ENCODE measurements at places on chromosomes 1 and 21.
A peak's percentile ranks its signal among the peaks of the same experiment; 100 is the strongest.

GRCh38 chr21:46113497-46114176 lies 15.7 kb downstream of the COL6A2 start:
- no peak for DNase-seq

DNA sequence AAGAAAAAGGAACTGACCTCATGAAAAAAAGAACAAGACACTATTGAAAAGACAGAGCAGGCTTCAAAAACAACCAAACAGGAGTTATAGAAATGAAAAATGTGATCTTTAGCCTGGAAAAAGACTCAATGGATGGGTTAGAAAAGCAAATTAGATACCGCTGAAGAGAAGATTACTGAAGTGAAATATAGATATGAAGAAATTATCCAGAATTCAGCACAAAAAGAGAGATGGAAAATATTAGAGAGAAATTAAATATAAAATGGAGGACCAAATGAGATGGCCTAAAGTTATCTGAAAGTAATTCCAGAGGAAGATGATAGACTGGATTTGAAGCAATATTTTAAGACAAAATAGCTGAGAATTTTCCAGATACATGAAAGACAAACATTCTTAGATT lies 63.0 kb downstream of the SLC37A1 start:
- DNase-seq = no peak

GRCh38 chr1:152179566-152179965 lies 20.5 kb upstream of the RPTN start:
- no peak for DNase-seq

DNA sequence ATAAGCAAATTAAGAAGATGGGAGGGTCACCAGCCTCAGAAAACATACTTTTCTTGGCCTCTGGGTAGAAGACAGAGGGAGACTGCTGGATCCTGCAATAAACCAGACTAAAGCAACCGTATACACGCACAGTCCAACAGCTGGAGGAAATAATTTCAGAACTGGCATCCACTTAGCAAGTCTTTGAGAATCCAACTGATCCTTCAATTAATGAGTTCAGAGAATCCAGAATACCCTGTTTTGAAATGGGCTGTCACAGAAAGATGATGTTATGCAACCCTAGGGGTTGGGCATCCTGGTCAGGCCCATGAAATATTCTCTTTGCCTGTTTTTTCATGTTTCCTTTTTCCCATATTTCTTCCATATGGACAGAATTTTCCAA lies 134.0 kb upstream of the MAGI3 start:
- DNase-seq = no peak

GRCh38 chr1:232226197-232226712 lies 403.7 kb downstream of the SIPA1L2 start:
- DNase-seq = peak; percentile 14

DNA sequence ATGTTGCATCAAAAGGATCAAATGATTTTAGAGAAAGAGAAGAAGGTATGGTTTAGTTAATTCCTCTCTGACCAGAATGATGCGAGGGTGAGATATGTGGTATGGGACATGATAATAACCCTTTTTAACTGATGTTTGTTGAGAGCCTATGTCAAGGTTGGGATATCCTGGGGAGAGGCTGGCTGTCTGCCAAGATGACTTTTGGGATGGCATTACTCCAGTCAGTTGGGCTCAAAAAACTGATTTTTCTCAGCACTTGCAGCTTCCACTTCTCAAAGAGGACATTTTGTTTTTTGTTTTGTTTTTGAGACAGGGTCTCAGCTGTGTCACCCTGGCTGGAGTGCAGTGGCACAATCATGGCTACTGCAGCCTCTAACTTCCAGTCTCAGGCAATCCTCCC lies 17.7 kb upstream of the STX12 start:
- DNase-seq = no peak

- DNase-seq = no peak
Measured at GRCh38 chr21:45404730-45405270, at the start of gene COL18A1. Gene COL18A1, plus strand, starts transcription at chr21:45405165. Its CDS starts 66 bp downstream, at chr21:45405231.

DNA sequence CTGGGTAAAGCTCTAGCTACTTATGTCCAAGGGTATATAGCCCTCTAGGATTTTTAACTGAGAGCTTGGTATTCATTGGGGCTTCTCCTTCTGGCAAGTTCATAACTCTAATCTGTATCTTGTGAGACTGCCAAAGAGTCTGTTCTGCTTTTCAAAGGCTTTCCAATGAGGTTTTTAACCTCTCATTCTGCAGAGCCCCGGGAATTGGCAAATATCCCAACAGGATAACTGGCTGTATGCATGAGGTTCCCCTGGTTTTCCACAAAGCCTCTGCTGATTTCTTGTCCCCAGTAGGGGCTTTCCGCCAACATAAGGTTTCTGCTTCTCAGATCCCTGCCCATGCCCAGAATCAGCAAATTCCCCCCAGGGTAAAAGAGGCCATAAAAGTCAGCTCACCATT lies 40.9 kb downstream of the RPL5 start:
- no peak for DNase-seq

- no peak for DNase-seq
Measured at GRCh38 chr1:107467286-107467685, 326.4 kb downstream of the NTNG1 start.

- DNase-seq = no peak
Measured at GRCh38 chr1:160797271-160797709, 1.3 kb downstream of the LY9 start.

- no peak for DNase-seq
Measured at GRCh38 chr1:160117709-160118183, 2.2 kb downstream of the ATP1A2 start.

DNA sequence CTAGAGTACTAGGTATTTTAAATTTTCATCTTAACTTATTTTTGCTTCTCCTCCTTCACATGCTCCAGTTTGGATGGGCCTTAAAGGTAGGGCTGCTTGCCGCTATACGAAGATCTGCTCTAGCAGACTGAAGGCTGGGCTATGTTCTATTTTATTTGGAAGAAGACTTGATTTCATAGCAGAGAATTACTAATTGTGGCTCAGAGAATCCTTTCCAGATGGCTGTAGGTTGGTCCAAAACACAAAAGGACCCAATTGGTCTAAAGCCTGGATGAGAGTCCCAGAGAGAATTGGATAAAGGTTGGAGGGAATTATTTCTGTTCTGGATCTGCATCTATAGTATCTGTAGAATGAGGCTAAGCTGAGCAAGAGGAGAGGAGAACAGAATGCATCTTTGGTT lies 719.4 kb upstream of the PTBP2 start:
- DNase-seq = no peak

- no peak for DNase-seq
Measured at GRCh38 chr1:229171934-229172333, 99.0 kb upstream of the RAB4A start.

- peak; percentile 17 for DNase-seq
Measured at GRCh38 chr1:101314244-101314643, 77.4 kb downstream of the S1PR1 start.

GRCh38 chr1:3022976-3023375 lies 1.7 kb downstream of the ACTRT2 start:
- no peak for DNase-seq

- DNase-seq = no peak
Measured at GRCh38 chr1:230501849-230502248, 75.7 kb upstream of the PGBD5 start.

Measured in non-pigmented ciliary epithelial cell (primary cell).